ENCODE measurements at places on chromosomes 4 and X.
A peak's percentile ranks its signal among the peaks of the same experiment; 100 is the strongest.

- no peak for DNase-seq
These were observed 89.0 kb downstream of the NSUN7 start for GRCh38 chr4:40838742-40839141.

- no peak for DNase-seq
These were observed 35.6 kb downstream of the FRMPD3 start for GRCh38 chrX:107485013-107485412.

DNA sequence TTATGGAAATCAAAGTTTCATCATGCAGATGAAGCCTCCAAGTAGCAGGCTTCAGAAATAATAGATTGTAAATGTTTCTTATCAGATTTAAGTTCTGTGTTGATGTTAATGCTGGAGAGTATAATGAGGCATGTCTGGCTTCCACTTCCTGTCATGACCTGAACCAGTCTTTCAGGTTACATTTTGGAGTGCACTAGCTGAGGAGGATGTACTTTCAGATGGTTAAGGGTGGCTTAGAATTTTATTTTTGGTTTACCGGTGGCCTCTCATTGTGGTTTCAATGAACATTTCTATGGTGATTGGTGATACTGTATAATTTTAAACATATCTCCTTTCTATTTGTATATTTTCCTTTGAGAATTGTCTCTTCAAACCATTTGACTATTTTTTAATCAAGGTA lies 890.4 kb downstream of the SH3BGRL start:
- no peak for DNase-seq

DNA sequence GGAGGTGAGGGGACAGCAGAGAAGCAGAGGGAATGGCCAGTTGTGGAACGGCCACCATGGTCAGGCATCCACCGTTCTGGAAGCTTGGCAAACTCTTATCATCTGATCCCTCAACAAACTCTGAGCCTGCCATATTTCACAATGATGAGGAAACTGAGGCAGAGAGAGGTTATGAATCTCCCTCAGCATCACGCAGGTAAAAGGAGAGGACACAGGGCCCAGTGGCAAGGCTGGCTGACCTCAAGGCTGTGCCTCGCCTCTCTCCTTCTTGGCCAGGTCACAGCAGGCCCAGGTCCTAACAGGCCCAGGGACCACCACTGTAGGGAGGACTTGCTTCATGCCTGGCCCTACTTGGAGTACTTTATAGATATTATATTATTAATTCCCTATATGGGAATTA lies 242.8 kb downstream of the EVC2 start:
- no peak for DNase-seq

DNA sequence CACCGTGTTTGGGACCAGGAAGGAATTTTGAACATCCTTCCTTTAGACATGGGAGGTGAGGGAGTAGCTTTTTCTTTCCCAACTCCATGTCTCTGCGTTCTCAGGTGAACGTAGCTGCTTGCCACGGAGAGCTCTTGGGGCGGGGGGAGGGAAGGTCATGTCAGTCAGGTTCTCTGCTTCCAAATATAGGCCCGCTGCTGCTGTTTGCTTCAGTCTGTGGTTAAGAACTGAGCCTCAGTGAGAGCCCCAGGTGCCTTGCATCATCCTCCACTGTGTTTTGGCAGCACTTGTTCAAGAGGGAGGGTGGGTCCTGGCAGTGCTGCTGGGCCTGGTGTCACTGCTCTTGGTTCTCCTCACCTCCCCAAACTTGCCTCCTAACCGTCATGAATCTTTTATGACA lies 46.5 kb downstream of the HADH start:
- DNase-seq, result no peak

GRCh38 chr4:103786014-103786413 lies 66.2 kb upstream of the TACR3 start:
- DNase-seq, result peak; percentile 51

DNA sequence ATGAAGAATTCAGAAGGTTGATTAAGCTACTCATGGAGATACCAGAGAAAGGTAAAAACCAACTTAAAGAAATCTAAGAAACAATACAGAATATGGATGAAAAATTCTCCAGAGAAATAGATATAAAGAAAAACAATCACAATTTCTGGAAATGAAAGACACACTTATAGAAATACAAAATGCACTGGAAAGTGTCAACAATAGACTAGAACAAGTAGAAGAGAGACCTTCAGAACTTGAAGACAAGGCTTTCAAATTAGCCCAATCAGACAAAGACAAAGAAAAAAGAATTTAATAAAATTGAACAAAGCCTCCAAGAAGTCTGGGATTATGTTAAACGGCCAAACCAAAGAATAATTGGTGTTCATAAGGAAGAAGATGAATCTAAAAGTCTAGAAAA lies 9.6 kb downstream of the STBD1 start:
- no peak for DNase-seq

DNA sequence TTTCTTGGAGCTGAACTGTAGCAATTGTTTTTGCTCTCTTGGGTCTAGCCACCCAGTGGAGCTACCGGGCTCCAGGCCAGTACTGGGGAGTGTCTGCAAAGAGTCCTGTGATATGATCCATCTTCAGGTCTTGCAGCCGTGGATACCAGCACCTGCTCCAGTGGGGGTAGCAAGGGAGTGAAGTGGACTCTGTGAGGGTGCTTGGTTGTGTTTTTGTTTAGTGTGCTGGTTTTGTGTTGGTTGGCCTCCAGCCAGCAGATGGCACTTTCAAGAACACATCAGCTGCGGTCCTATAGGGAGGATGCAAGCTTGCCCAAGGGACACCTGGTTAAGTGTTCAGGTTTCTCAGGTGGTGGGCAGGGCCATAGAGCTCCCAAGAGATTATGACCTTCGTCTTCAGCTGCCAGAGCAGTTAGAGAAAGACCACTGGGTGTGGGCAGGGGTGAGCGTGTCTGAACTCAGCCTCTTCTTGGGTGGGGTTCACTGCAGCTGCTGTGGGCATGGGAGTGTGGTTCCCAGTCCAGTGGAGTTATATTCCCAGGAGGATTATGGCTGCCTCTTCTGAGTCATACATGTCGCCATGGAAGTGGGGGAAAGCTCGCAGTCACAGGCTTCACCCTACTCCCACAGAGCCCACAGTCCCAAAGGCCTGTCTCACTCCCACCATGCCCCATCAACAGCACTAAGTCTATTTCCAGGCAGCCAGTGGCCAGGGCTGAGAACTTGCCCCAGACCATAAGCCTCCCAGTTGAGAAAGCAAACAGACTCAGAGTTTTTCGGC lies 811.6 kb downstream of the GLUD2 start:
- no peak for DNase-seq

- DNase-seq, result no peak
These were observed 269.6 kb downstream of the DKK2 start for GRCh38 chr4:106766519-106766918.

DNA sequence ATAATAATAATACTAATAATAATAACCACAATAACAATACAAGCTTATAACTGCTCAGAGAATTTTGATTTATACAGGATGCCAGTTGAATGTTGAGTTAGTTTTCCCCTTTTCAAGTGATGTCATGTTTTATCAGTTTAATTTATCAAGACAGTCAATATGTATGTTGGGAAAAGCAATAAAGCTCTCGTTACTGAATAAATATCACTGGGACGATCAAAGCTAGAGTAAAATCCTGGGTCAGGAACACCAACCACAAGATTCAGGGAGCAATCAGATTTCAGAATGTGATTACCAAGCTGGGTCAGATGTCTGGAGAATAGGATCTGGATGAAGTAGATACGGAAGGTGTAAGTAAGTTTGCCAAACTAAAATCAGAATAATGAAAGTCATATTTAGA lies 179.6 kb downstream of the GRID2 start:
- DNase-seq, result no peak

- no peak for DNase-seq
These were observed 72.4 kb downstream of the IL21 start for GRCh38 chr4:122548452-122548851.

DNA sequence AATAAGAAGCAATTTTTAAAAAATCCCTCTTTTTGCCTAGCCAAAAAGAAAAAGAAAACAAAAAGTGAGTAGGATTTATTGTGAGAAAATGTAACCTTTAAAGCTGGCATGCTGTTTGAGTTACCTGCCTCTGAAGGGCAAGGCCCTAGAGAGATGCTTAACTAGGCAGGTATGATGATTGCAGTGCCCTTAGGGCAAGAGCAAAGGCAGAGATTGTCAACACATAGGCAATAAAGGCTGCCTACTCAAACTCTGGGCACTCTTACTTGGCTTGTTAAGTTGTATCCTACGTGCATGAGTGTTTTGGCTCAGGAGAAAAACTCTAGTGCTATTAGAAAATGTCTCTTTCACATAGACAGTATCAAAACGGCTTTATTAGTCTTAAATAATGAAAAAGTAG lies 306.0 kb downstream of the RPA4 start:
- no peak for DNase-seq

DNA sequence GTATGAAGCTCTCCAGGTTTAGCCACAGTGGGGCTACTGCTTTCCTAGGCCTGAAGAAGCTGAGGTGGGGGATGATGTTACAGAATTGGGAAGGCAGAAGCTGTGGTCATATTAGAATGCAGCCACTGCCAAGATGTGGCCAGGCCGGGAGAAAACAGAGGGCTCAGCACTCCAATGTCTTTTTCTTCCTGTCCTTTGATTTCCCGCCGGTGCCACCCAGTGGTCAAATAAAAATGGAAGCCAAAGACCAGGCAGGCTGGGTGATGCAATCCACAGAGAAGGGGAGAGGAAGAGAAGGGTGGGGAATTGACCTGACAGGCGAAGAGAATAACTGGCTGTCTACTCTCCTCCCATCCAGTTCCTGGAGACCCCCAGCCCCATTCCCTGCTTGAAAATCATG lies 94.9 kb upstream of the SHISA3 start:
- peak; percentile 63 for DNase-seq

DNA sequence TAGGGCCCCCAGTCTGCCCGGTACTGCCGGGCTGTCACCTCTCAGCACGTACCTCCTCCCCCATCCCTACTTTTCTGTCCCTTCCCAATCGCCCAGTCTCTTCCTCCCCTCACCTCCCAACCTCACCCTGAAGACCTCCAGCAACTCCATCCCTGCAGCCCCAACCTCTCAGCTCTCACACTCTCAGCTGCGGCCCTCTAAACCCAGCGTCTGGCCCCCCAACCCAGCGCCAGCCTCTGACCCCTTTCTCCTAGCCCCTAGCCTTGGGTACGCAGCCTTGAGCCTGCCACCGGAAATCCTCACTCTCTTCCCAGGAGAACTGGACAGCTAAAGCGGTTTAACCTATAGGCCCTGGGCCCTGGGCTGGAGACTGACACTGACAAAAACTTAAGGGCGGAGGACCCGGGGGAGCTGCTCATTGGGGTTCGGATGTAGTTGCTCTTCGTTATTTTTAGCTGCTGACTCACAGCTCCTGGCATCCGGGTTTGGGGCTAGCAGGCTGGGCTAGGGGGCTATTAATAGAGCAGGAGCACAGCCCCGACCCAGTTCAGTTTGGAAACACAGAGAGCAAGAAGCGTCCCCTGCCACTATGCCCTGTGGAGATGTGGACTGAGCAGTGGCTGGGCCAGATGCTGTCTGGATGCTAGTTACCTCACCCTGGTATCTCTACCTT lies 9.6 kb upstream of the DLG3 start:
- no peak for DNase-seq

DNA sequence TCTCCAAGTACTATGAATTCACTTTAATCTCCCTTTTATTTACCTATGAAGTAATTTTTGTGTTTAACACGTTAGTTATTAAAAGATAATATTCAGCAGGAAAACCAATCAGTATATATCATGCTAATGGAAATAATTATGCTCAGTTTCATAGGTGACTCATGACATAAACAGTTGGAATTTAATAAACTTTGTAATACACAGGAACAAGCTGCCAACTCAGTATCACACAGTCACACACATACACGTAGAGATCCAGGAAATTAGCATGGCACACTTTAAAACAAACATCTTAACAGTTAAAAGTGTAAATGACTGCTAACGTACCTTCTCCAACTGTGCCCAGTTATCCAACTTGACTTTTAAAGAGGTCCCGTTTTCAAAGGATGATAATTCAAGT lies 2.3 kb downstream of the SPATA4 start:
- no peak for DNase-seq

GRCh38 chr4:74315376-74315775 lies 7.1 kb downstream of the EPGN start:
- no peak for DNase-seq

GRCh38 chrX:136055651-136056221 lies 70.5 kb downstream of the SLC9A6 start:
- DNase-seq, result no peak

DNA sequence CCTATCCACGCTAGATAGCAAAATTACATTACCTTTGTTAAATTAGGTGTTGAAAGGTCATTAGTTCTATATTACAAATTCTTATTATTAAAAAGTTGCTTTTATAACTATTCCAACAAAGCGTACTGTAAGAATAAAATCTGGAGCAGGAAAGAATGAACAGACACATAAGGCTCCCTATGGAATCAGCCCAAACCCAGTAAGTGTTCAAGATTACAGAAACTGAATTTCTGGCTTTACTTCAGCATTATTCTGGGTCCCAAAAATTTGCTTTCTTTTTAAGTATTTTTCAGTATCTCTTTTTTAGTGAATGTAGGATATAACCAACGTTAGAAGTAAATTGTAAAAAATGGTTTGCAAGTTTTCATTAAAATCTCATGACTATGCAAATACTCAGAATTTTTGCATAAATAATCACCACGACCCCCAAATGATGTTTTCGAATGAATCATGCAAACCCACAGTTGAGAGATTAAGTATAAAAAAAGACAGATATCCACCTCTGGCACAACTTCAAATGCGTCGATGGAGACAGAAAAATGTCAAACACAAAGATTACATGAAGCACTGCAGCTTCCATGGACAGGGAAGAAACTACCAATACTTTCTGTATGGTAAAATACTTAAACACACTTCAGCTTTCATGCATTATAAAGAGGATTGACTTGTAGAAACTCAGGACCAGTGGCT lies 238.5 kb downstream of the RASL11B start:
- no peak for DNase-seq

- DNase-seq, result no peak
These were observed 1.8 kb downstream of the IL15 start for GRCh38 chr4:141638230-141638629.

Measured in ecto neural progenitor cell (in vitro differentiated cells).